ENCODE measurements at places on chromosomes 2 and 18.

DNA sequence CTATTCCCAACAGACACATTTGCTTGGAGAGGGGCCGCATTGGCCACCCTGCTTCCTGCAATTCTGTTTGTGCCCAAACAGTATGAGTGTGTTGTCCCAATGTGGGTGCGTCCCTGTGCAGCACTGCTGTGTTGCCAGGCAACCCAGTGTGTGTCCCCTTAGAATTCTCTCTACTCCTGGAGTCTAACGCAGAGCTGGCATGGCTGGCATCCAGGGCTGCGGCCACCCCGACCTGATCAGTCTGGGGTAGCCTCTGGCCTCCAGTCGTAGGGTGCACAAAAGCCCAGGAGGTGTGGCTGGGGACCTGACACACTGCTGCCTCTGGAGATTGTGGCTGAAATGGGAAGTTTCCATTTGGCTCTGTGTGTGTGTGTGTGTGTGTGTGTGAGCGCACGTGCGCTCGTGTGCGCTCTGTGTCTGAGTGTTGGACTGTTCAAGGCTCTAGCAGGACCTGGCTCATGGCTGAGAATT lies 48.0 kb downstream of the TEX44 start:
- DNase-seq = peak; percentile 65

GRCh38 chr18:28786926-28787325 lies 610.0 kb upstream of the CDH2 start:
- no peak for DNase-seq

- no peak for DNase-seq
These were observed 184.2 kb downstream of the TMEM247 start for GRCh38 chr2:46663614-46664013.

GRCh38 chr18:24989760-24990593 lies 362.0 kb downstream of the ZNF521 start:
- DNase-seq = no peak

- no peak for DNase-seq
These were observed 12.7 kb upstream of the KCNJ13 start for GRCh38 chr2:232789082-232789481.

GRCh38 chr2:164745012-164745797 lies 96.4 kb downstream of the COBLL1 start:
- DNase-seq = no peak

DNA sequence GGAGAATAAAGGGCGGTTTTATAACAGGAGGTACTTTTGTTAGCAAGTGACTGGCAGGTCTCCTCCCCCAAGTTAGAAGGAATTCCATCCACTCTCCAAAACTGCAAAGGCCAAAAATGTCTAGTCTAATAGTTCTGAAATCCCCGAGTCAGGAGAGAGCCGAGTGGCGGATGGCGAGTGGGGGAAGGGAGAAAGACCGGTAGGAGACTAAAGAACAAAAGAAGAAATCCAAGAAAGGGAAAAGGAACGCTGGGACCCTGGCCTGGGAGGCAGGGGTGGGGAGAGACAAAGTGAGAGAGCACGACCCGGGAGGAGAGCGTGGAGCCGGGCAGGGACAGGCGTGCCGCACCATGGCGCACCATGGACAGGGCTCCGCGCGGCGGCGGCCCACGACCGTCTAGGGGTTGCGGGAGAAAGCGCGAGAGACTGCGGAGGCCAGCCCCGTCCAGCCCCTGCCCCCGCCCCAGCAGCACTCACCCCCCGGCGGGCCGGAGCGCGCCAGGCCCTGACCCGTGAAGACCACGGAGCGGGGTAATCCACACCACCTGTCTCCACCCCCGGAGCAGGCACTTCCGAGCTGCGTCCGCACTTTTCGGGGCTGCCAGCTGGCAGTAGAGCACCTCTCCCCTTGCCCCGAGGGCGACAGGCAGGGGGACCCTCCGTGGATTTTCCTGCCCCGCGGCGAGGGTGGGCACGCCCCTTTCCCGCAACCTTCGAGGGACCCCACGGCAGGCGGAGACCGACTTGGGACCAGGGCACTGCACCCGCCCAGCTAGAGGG lies 1.6 kb downstream of the CDH2 start:
- peak; percentile 68 for DNase-seq

DNA sequence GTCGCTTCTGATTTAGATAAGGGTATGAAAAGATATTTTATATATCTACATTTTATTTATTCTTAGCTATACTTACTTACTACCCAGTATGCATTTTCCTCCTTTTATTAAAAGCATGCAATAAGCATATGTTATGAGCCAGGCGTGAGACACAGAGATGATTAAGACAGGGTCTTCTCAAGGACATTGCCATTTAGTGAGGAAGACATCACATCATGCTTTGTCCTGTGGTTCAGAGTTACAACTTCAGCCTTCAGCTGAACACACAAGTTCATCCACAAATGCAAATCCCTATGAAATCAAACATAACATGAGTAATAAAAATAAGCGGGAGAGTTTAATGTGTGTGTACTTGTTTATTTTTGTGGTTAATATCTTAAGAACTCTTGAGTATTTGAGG lies 30.2 kb downstream of the GRHL1 start:
- no peak for DNase-seq

Measured in left hindlimb (tissue), 1 donor.